ENCODE measurements at places on chromosomes 4 and X. TPM values are rescaled to one million over a fixed set of nuclear protein-coding genes. Genes with fewer than 3 reads are reported as not detected.

DNA sequence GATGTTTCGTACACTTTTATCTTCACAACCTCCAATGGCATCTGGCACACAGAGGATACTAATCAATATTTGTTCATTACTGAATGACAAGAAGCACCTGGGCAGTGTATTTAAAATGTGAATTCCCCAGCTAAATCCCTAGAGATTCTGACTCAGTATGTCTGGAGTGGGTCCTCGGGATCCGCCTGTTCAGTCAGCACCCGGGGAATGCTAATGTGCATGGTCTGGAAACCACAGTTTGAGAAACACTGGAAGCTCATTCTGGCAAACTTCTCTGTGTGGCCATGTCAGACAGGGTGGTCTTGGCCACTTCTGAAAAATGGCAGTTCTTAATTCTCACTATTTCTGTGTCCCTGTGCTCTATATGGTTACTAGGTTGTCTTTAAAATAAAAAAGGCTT is 138.8 kb upstream of the VCX start:
- DNase-seq = no peak

GPR173 gene
- 2.5 TPM for total RNA-seq

DNA sequence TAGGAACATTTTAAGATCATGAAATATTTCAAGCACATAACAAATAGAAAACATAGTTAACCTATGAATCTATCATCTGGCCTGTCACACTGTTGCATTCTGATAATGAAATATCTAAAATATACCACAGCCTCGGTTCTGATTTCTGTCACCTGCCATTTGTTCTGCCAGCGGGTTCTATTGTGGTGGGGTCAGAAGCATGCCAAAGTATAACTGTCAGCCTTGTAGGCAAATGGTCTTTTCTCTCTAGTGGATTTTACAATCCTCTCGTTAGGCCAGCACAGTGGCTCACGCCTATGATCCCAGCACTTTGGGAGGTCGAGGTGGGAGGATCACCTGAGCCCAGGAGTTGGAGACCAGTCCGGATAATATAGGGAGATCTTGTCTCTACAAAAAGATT is 47.9 kb downstream of the HTRA3 start:
- DNase-seq = no peak

FHIP1A gene
- 22.0 TPM for total RNA-seq

DNA sequence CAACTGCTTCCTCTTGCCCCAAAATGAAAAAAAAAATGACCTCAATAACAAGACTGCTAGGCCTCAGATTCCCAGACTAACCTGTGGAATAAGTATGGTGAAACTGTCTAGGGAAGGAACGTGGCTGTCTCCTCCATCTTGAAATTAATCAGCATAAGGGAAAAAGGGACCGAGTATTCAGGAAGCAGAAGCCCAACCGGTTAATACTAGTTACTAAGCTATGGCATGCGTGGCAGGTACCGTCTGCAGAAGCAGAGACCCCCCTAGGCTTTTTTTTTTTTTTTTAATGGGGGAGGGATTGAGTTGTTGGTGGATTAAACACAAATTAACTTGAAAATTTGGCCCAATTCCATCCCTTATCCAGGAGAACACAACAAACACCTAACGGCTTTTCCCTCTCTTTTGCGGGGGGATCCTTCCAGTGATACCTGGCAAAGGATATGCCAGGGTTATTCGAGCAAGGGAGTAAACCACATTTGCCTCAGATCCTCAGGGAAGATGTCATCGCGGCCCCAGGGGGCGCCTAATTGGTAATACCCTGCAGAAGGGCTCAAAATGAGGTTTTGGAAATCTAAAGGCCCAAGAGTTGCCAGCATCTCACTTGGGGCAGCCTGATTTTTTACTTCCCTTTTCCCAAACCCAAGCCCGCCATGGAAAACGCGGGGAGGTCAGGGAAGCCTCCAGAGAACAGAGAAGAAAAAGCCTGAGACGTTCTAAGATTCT is 893 bp downstream of the RLIM start:
- no peak for DNase-seq

KLHL4 gene
- total RNA-seq = 0.91 TPM

GRCh38 chr4:40763228-40763716 is 13.5 kb downstream of the NSUN7 start:
- no peak for DNase-seq

OTUD6A gene
- not detected for total RNA-seq

PHEX gene
- total RNA-seq = 0.07 TPM

DCAF8L2 gene
- total RNA-seq = not detected

CT45A3 gene
- total RNA-seq = not detected

All from heart right ventricle (tissue), 16 donors.